ENCODE measurements at places on chromosomes 2 and 18.

- no peak for DNase-seq
Measured at GRCh38 chr2:154960802-154961583, 262.5 kb downstream of the KCNJ3 start.

DNA sequence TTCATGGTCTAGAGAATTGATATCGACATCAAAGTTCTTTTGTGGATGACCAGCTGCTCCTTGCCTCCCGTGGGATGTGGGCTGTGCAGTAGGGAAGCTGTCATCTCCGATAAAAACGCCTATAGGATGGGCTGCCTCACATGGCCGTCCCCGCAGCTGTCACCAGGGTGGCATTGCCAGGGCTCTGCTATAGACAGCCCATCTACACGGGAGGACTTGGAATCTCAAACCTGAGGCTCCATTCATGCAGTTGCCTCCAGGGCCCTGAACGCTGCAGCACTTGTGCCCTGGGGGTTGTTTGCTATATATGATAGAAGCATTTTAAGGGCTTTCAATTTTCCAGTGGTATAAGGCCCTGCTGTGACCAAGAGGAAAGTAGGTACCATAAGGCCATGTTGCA lies 183.1 kb downstream of the MYCN start:
- no peak for DNase-seq

GRCh38 chr2:107418708-107419107 lies 408.0 kb upstream of the RGPD4 start:
- DNase-seq, result no peak

GRCh38 chr18:8522756-8523155 lies 86.5 kb upstream of the RAB12 start:
- no peak for DNase-seq

DNA sequence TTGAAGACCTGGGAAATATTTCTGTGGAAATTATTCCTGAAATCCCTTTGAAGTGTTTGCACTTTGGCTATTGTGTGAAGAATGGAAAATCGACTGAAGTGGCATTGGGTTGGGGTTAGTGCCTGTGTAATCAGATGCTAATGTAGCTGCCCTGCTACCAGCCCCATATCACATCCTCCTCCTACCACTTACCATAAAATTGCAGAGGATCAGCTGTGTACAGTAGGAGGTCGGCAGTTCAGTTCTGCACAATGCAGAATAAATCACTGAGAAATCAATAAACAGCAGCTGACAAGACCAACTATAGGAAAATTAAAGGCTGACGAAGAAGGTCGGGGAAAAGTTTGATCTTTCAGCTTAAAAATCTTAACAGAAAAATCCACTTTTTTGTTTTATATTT lies 440.9 kb downstream of the PTPRM start:
- DNase-seq, result no peak

DNA sequence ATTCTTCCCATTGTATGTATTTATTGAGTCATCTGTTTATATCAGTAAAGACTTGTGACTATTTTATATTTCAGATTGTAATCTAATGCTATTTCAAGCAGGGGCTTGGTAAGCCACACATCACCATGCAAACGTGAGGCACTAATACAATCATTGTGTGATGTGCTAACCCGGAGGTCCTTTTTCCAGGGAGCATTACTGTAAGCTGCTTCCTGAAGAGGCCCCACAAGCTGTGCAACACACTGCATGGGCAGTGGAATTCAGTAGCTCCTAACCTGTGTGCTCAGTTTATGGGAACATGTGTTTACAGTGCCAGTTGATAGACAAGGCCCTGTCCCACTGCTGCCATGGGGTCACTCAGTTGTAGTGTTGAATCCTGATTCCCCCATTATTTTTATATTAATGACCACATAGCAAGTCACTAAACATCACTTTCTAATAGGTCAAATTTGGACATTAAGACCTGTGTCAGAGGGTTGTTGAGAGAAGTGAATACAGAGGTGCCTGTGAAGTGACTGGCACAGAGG lies 162.9 kb downstream of the FHOD3 start:
- no peak for DNase-seq

- no peak for DNase-seq
Measured at GRCh38 chr2:108787216-108787541, 608 bp downstream of the CCDC138 start.

- DNase-seq, result no peak
Measured at GRCh38 chr2:120913972-120914838, 178.5 kb downstream of the GLI2 start.

DNA sequence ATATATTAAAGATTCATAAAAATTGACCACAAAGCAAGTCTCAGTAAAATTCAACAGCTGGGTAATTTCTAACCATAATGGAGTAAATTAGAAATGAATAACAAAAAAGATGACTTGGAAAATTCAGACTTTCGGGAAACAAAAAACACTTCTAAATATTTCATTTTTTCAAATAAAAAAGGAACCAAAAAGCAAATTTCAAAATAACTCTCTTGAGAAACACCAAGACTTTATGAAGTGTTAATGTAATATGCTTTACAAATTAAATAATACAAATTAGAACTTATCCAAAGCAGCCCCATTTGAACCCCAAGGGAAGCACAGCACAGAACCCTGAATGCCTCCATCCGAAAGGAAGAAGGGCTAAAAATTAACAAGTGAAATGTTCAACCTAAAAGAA lies 175.9 kb downstream of the HDAC4 start:
- DNase-seq, result no peak

DNA sequence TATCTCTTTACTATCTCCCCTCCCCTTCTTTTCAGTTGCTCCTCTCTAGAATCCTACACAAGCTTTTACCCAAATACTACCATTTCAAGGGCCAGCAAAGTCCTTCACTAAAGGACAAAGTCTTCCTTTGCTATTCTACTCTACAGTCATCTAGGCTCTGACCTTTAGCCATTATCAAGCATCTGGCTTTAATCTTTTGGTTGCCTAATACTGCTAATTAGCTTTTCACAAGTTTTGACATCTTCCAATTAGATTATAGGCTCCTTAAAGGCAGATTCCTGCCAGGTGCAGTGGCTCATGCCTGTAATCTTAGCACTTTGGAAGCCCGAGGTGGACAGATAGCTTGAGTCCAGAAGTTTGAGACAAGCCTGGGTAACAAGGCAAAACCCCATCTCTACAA lies 194.4 kb downstream of the SH3BP4 start:
- DNase-seq, result no peak

DNA sequence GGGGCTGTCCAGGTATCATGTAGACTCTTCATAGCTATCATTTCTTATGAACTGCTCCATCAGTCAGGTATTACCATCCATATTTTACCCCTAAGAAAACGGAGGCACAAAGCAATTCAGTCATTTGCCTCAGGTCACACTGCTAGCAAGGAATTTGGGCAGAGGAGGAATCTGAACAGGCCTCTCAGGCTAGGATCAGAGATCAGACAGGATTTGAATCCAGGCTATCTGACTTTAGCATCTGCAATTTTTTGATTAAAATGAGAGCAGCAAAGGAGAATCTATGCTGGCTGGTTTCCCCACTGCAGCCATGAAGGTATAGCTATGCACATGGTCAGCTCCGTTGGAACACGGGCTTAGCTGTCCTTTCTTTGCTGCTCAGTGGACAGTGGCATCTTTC lies 60.1 kb downstream of the TACR1 start:
- no peak for DNase-seq

DNA sequence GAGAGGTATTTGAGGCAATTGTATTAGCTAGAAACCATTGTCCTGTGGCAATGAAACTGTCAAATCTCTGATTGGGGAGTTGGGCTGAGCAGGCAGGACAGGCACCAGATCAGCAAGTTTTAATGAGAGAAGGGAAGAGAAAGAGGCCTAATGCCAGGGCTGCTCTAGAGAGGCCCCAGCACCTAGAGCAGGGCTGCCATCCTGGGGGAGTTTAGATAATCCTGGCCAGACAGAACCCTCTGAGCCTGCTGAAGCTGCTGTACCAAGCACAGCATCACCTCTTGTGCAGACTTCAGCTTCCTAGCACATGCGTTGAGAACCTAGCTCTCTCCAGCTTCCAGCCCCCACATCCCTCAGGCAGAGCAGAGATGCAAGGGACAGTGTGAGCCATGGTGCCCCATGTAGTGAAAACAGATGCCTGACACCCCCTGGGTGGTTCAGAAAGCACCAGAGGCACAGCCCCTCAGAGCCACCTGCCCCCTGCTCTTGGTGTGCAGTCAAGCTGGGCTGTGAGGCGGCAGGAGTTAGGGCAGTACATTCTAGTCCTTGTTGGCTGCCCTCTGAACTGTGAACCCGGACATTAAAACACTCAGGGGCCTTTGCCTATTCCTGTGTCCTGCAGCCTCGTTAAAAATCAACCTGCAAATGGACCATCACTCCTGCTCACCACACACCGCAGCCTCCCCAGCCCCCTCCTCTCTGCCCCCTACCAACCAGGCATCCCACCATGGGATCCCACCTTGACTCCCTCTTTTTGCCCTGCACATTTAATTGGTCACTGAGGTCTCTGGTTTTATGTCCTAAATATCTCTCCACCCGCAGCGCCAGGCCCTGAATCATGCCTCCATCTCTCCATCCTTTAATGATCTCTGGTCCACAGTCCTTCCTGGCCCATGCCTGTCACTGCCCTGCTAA lies 52.7 kb downstream of the ADD2 start:
- DNase-seq, result no peak

- no peak for DNase-seq
Measured at GRCh38 chr2:232014681-232015080, 53.2 kb downstream of the DIS3L2 start.

DNA sequence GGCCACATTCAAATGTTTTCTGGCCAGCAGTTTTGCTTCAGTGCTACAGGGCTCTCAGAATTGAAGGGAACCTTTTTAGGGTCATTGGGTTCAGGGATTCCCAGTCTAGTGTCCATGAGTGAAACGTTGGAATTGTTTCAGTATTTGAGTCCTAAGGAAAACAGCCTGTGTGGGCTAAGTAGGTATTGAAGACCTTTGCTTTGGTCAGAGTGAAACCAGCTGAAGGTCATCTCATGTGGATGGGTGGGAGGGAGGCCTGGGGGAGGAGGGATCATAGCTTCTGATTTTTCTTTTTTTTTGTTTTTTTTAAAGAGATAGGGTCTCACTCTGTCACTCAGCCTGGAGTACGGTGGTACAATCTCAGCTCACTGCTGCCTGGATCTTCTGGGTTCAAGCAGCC lies 20.2 kb downstream of the B3GNT2 start:
- no peak for DNase-seq

DNA sequence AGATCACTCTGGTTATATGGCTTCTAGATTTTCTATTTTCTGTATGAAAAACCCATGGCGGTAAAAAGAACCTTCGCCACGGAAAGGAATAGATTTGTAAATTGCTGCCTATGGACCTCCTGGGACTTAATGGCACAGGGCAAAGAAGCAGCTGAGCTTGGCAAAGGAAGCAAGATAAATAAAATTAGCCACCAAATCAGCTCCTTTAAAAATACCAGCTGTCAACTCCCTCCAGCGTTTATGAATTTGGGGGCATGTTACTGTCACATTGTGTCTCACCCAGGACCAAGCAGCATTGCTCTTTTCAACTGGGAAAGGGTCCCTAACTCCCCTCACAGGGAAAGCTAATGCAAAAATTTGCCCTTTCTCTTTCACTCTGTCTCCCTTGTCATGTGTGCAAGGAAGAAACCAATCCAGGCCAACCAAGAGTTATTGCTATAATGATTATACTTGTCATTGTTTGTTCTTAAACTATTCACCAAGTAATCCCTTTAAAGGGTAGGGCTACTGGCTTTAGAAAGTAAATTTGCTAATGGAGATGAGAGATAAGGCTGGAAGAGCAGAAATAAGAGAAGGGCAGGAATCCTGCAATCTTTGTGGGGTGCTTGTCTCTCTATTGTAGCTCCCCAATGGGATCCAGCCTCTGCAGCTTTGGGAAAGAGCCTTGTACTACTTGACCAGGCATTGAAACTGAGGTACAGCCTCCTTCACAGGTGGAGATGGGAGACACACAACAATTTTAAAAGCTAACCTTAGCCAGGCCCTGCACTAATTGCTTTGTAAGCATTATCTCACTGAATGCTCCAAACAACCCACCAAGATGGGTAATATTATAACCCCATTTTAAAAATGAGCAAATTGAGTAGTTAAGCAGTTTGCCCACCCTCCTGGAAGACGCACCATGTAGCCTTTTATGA lies 119.1 kb upstream of the KLF7 start:
- no peak for DNase-seq

DNA sequence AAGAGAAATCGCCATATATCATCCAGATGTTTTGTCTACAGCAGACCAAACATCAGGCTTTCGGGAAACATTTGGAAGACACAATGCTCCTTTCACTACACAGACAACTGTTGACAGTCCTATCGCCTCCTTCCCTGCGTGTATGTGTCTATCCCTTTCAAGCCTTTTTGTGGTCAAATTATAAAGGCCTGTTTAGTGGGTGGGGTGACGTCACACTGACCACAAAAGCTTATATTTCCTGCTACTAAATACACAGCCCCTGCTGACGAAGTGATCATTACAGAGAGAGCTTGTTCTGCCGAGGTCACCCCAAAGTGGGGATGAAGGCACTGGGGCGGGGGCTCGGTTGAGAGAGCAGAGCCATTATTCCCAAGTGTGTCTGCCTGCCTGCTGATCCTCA lies 302.7 kb upstream of the TNP1 start:
- DNase-seq, result peak; percentile 60

GRCh38 chr2:145265244-145265643 lies 745.3 kb upstream of the ZEB2 start:
- no peak for DNase-seq

DNA sequence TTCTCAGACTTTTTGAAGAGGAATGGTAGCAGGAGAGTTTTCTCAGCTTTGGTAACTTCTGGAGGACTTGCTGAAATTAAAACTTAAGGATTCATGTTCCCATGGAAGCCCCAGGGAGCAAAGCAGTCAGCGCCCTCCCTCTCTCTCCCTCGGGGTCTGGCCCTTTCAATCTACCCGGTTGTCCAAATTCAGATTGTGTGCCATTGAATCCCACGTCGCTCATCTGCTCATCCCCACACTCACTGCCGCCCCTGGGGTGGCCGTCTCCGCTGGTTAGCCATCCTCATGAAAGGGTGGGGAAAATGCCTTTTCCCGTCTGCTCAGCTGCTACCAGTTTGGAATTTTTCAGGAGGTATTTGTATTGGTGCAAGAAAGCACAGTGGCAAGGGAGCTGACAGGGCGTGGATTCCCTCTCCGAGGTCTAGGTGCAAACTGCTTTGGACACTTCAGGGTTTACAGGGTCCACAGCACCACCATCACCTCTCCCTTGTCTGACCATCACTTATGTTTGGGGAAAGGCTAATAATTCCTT lies 27.1 kb downstream of the MCFD2 start:
- DNase-seq, result no peak

GRCh38 chr2:12834239-12834638 lies 117.5 kb downstream of the TRIB2 start:
- DNase-seq, result no peak

GRCh38 chr2:197294260-197294659 lies 16.3 kb downstream of the ANKRD44 start:
- DNase-seq, result no peak

GRCh38 chr18:22690556-22690955 lies 242.6 kb upstream of the RBBP8 start:
- no peak for DNase-seq
